ENCODE measurements at places on chromosomes 3 and 15. TPM values are rescaled to one million over a fixed set of nuclear protein-coding genes. Genes with fewer than 3 reads are reported as not detected.

GRCh38 chr3:30970183-30970582 lies 75.7 kb upstream of the GADL1 start:
- DNase-seq: no peak

- DNase-seq: peak; percentile 44
These were observed 9.1 kb upstream of the MFSD1 start for GRCh38 chr3:158792709-158793108.

The SRGAP3 gene
- total RNA-seq: 2.5 TPM

GRCh38 chr3:3189102-3189727 lies 9.7 kb upstream of the CRBN start:
- DNase-seq: no peak

The IQCF5 gene
- not detected for total RNA-seq

GRCh38 chr3:120353463-120353862 lies 4.3 kb upstream of the LRRC58 start:
- DNase-seq: no peak

DNA sequence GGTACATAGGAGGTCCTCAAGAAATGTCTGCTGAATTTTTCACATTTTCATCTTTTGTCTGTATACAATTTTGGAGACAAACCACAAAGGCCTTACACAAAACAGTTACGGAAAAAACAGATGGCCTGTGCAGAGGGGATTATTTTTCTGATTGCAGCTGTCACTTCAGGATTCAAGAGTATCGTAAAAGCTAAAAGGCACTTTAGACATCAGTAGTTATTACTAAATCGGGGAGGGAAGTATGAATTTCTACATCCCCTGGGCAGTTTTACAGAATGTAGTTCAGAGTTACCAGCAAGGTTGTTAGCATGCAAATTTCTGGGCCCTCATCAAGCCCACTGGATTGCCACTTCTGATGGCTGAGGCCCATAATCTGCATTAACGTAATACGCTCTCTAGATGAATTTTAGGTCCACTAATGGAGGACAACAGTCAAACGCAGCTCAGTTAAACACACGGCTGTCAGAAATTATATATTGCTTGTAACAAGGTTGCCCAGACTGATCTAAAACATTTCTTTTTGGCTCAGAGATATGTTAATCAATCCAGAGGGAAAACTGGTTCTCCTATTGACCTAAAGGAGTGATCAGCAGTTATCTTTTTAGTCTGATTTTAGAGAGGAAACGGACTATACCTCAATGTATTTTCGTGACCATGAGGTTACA lies 1.1 kb downstream of the RIOX2 start:
- no peak for DNase-seq

The CX3CR1 gene
- total RNA-seq: 0.60 TPM

- DNase-seq: no peak
These were observed 53.2 kb downstream of the TM4SF4 start for GRCh38 chr3:149527531-149528339.

DNA sequence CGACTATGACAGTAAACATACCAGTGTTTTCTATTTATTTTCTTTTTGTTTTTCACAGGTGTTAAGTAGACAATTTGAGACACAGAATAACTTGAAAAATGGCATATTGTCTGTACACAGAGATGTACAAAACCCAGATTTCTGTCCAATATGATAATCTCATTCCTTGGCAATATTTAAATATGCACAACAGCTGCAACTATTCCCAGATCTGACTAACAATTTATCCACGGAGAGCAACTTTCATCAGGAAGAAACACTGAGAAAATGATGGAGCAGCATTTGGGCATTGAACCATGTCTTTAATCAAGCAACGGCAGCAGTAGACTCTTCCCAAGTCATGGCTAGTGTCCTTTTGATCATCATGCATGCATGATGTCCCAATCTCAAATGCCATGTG lies 452.6 kb downstream of the ZPLD1 start:
- DNase-seq: no peak

The GP5 gene
- 0.06 TPM for total RNA-seq

- DNase-seq: no peak
These were observed 1052.8 kb downstream of the NAALADL2 start for GRCh38 chr3:175911937-175912336.

GRCh38 chr3:168467115-168467714 lies 371.5 kb upstream of the GOLIM4 start:
- DNase-seq: no peak

- no peak for DNase-seq
These were observed 44.5 kb upstream of the KIF23 start for GRCh38 chr15:69369631-69370030.

DNA sequence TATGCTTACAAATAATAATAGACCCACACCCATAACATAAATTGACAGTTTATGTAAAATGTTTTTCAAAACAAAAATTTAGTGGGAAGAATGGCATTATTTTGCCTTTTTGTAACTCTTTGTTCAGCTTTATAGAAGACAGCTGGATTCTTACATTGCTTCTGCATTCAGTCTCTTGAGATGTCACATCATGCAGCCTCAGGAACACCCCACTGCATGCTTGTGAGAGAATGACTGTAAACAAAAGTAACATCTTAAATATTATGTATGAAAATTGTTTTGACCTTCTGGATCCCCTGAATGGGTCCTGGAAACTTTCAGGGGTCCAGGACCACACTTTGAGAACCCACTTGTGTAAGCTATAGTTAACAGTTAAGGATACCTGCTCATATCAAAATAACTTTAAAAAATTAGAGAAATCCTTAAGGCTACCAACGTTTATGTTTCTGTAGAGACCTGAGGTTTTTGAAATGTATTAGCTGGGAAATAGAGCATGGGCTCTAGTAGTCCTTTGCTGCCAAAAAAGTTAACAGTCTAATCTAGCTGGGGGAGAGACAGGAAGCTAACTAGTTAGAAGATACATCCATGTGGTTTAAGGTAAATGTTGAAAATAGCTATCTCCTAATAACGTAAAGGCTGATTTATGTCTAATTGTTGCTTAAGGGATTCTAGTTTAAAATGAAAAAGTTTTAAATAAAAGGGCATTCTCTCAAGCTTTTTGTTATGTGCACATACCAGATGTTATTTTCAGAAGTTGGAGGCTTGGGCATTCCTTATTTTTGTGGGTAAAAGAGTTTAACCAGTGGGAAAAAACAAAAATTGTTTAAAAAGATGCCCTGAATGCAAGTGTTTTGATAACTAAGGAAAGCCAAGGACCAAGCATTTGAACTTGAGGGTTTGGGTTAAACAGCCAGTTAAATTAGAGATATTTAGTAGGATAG lies 3.8 kb downstream of the USP3 start:
- no peak for DNase-seq

The CADPS gene
- 29.0 TPM for total RNA-seq

The FETUB gene
- total RNA-seq: not detected

GRCh38 chr3:64291345-64291744 lies 66.1 kb upstream of the PRICKLE2 start:
- DNase-seq: peak; percentile 36

DNA sequence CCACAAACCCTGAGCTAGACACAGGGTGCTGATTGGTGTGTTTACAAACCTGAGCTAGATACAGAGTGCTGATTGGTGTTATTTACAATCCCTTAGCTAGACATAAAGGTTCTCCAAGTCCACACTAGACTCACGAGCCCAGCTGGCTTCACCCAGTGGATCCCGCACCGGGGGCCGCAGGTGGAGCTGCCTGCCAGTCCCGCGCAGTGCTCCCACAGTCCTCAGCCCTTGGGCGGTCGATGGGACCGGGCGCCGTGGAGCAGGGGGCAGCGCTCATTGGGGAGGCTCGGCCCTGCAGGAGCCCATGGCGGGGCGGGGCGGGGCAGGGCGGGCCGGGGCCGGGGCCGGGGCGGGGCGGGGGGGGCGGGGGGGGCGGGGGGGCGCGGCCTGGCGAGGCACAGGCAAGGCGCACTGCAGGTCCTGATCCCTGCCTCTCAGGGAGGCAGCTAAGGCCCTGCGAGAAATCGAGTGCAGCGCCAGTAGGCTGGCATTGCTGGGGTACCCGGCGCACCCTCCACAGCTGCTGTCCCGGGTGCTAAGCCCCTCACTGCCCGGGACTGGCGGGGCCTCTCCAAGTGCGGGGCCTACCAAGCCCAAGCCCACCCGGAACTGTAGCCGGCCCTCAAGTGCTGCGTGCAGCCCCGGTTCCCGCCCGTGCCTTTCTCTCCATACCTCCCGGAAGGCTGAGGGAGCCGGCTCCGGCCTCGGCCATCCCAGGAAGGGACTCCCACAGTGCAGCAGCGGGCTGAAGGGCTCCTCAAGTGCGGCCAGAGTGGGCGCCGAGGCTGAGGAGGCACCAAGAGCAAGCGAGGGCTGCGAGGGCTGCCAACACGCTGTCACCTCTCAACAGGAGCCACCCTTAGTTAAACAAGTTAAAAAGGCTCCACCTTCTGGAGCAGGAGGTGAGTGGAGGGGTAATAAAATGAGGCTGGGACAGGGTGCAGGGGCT lies 9.8 kb upstream of the TMEM40 start:
- DNase-seq: no peak

DNA sequence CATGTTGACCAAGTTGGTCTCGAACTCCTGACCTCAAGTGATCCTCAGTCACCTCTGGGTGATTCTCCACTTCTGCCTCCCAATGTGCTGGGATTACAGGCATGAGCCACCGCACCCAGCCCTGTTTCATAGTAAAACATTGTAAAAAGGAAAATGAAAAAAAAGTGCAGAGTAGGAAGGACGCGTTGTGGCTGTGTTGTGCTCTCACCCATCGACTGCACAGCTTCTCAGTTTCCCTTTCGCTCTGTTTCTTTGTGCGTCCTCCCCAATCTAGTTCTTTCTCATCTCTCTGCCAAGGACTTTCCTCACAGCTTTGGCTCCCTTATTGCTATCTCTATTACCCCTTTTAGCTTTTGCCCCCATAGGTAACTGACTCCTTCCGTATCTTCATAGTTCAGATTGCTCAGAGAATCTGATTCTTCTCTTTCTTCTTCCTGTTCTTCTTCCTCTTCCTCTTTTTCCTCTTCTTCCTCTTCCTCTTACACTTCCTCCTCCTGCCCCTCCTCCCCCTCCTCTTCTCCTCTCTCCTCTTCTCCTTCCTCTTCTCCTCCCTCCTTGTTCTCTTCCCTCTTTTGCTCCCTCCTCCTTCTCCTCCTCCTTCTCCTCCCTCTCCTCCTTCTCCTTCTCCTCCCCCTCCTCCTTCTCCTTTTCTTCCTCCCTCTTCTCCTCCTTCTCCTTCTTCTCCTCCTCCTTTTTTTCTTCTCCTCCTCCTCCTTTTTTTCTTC lies 81.1 kb upstream of the VGLL4 start:
- no peak for DNase-seq

- DNase-seq: no peak
These were observed 215.9 kb downstream of the BBX start for GRCh38 chr3:107738486-107739183.

Data from left cardiac atrium (tissue), 4 donors.